Activated CD8-positive, alpha-beta memory T cell treated with anti-CD3 and anti-CD28 coated beads for 4 hours (primary cell): ENCODE measurements at places on chromosomes 4 and X.
A peak's percentile ranks its signal among the peaks of the same experiment; 100 is the strongest.

DNA sequence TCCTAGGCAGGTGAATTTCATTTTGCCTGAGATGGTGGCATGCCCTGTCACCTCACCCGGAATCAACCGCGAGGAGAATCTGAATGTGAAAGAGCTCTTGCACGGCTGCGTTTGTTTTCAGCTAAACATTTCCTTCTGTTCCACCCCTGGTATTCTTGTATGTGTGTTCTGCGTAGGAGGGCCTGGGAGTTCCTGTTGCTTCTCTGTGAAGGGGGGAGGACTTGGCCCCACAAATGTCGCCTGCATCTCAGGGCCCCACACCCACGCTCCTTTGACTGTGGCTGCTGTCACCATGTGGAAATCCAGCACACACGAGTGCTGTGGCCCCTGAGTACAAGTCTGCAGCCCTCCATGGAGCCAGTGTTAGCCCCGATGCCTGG, 45.8 kb upstream of the CLCN4 start:
- peak; percentile 66 for DNase-seq

DNA sequence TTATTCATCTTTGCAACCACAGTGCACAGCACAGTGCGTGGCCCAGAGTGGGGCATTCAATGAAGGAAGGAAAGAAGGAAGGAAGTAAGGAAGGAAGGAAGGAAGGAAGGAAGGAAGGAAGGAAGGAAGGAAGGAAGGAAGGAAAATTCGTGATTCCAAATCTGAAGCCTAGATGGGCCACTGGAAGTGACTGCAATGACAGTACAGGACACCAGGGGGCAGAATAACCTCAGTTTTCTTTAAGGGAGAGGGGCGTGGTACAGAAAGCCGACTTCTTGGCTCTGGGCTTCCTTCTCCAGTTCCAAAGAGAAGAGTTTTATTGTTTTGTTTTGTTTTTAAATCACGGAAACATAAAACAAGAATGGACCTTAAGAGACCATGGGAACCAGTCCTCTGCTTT, 47.8 kb downstream of the APLN start:
- peak; percentile 19 for DNase-seq

DNA sequence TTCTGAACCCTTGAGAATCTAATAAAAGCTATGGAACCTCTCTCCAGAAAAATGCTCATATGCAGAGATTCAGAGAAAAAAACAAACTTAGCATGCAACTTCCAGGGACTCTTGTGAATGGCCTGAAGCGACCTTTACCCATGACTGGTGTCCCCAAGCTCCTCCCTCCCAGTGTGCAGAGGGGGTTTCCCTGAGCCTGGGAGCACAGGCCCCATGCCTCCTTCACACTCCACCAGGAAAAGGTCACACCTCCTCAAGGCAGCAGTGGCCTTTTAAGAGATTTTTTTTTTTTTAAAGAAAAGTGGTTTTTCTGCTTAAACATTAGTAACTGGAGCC, 13.3 kb upstream of the UBA6 start:
- DNase-seq, result no peak

- DNase-seq, result no peak
Observed at GRCh38 chr4:110867981-110868720, 245.3 kb upstream of the PITX2 start.

- DNase-seq, result no peak
Observed at GRCh38 chrX:58025979-58026378, 115.7 kb upstream of the ZXDA start.

GRCh38 chr4:78776729-78777575, 802 bp downstream of the BMP2K start:
- peak; percentile 25 for DNase-seq

GRCh38 chr4:155738548-155738947, 20.3 kb upstream of the GUCY1B1 start:
- DNase-seq, result no peak

- no peak for DNase-seq
Observed at GRCh38 chr4:121189326-121190215, 25.4 kb upstream of the TNIP3 start.

DNA sequence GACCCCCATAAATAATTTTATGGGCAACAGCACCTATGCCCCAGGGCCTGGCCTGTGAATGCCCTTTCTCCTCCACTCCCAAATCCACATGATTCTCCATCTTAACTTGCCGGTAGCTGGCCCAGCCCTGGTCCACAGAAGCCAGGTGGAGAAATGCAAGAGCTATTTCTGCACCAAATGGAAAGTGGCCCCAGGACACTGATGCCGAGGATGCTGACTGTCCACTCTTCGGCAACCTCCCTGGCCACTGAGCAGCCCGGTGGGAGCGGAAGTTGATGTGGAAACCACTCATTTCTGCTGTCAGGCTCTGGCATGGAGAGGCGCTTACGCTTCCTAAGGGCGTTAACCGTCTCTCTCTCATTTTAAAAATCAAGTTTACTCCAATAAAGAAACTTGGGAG, 58.8 kb downstream of the JAKMIP1 start:
- no peak for DNase-seq

DNA sequence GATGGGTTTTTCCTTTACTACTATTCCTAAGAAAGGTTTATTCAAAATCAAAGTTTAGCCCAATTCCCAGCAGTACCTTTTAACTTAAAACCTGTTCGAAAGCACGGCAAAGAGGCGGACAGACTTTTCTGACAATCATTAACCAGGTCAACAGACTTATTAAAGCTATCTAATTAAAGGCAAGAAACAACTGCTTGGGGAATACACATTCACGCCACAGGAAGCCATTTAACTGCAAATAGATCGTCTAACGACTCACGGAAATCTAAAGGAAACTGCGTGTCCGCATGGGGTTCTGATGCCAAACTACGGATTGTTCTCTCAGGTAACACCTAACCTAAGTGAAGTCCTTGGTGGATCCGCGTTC, 663 bp upstream of the USP53 start:
- DNase-seq, result no peak

DNA sequence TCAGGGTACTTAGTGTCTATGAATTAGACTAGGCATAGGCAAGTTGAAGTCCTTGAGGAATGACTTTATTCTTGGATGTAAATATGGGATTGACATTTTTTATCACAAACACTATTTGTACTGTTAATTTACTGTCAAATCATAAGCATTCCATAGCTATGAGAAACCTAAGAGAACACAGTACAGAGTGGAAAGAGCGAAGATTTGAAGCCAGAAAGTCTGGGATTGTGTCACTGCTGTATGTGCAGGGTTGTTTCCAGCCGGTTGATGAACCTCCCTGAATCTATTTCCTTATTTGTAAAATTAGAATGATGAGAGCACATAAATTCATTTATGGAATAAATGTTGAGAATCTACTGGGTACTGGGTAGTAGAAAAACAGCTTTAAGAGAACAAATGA, 14.4 kb upstream of the KLHL5 start:
- no peak for DNase-seq

DNA sequence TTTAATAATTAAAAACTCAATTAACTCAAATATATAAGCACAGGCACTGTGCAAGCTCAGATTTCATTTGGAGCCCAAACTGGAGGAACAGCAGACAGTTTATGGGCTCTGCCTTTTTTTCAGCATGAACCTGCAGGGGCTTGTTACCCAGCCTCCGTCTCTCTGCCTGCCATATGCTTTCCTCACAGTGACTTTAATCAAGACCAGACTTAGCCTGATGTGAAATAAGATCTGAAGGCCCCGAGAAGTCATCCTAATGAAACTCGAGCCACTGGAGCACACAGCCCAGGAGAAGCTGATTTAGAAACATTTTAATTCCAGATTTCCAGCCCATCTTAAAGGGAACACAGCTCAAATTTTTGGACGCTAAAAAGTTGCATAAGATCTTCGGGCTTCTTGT, 55.6 kb downstream of the SPATA18 start:
- DNase-seq, result no peak

DNA sequence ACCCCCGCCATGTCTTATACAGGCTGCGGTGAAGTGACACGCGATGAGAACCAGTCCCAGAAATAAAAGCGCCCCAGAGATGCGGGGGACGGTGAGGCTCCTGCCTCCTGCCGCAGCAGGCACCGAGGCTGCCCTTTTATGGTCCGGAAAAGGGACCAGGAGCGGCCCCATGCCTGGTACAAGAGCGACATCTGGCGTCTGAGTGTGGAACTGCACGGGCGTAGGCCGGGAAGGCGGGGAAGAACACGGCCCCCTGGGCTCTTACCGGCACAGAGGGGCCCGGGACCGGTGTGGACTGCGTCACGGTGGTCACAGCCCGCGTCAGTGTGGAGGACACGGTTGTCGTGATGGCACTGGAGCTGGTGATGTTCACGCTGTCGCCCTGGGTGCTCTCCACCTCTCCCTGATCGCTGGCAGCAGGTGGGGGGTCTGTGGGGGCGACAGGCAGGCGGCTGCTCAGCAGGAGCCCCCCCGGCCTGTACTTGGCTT, 8.9 kb upstream of the RENBP start:
- DNase-seq, result peak; percentile 54

GRCh38 chr4:41572516-41572915, 34.6 kb downstream of the LIMCH1 start:
- no peak for DNase-seq

DNA sequence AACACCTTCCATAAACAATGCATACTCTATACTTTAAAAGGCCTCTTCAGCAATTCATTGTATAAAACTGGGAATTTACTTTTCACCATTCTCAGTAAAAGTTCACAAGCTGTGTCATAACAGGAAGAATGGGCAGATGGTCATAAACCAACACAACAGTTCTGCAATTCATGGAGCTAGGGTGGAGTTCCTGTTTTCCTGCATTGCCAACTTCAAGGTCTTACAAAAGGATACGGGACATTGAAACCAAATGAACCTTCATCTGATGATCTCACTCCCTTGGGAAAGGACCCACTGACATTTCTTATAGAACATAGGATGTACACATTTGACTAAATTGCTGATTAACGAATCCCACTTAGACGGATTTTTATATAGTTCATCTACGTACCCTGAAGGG, 4.1 kb downstream of the KDR start:
- no peak for DNase-seq

GRCh38 chrX:71909956-71910355, 689 bp upstream of the NHSL2 start:
- DNase-seq, result no peak

- DNase-seq, result no peak
Observed at GRCh38 chrX:150326541-150327247, 36.4 kb upstream of the MAMLD1 start.

DNA sequence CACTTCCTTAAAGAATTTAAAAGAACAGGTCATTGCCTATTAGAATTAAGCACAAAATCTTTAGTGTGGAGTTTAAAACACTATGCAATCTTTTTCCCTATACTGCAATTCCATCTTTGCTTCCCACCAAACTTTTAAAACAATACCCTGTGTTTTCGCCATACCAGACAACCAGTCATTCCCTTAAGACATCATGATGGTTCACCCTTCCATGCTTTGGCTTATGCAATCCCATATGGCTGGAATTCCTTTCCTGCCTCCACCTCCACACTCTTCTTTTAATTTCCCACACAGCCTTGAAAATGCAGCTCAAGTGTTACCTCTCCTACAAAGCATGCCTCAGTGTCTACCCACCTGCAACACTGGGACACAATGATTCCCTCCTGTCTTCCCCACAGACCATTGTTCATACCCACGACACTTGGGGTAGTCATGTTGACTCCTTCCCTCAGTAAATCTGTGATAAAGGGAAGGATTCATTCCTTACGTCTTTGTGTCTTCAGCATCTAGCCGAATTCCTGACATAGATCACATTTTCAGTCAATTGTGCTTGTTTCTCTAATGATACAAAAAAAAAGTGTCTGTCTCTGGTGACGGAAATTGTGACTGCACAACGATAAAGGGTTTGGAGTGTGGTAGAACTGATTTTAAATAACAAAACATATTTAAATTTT, 166.3 kb downstream of the FNIP2 start:
- DNase-seq, result no peak

- DNase-seq, result no peak
Observed at GRCh38 chr4:171430495-171430894, 382.7 kb upstream of the GALNTL6 start.

DNA sequence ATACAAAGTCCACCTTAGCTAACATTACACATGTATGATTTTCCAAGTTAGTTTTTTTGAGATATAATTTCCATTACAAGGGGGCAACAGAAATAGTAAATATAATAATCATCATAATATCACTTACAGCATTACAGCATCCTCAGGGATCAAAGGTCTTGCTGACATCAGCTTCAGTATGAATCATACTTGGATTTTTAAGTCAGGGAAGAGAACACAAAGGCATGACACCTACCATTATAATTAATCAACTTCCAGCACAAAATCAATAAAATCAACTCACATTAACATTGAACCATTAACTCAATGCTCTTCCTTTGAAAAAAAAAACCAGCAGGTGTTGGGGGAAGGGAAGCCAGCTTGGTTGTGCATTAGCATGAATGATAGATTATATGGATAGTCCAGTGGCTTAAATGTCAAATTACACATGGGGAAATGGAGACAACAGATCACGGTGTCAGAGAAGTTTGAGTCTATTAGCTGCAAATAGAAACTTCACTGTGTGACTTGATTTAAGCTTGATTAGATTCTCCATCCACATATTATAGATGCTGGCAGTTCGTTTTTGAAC, 66.9 kb upstream of the CAPN6 start:
- no peak for DNase-seq

DNA sequence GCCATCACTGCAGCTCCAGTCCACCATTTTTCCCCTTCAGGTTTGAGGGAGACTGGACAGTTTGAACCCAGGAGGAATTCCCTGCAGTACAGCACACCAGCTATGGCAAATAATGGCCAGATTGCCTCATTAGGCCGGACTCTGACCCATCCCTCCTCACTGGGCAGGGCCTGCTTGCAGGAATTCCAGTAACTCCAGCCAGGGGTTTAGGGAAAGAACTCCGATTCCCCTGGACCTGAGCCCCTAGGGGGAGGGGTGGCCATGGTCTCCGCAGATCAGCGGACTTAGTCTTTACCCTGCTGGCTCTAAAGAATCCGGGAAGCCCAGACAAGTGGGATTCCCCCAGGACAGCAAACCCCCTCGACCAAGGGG, 342.8 kb downstream of the DMD start:
- DNase-seq, result no peak

DNA sequence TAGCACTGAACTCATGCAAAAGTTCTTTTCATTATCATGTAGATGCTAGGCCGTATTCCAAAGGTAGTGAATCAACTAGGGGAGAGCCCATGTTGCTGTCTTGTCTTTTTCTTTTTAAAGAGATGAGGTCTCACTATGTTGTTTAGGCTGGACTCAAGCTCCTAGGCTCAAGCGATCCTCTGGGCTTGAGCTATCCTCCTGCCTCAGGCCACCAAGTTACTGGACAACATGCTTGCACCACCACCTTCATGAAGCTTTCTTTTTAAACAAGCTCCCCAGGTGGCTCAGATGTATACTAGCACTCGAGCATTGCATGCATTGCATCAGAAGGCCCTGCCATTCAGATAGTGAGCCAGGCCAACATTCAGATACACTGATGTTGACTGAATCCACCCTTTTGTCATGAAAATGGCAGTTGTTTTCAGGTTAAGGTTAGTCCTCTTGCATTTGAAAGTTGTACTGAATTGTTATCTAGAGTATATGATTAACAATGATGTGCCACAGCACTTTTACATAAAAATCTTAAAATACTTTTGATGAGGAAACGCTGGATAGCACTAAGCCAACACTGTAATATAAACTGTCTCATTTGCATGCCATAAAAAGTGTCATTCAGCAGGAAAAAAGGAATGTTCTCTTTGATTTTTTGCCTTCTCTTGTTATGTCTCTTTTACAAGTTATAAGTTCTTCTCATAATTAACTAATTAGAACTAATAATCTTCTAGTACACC, 76.7 kb downstream of the FNIP2 start:
- no peak for DNase-seq

- DNase-seq, result no peak
Observed at GRCh38 chrX:107894038-107894437, 68.4 kb downstream of the MID2 start.
